ENCODE measurements at places on chromosomes 16 and 17. TPM values are rescaled to one million over a fixed set of nuclear protein-coding genes. Genes with fewer than 3 reads are reported as not detected.

DNA sequence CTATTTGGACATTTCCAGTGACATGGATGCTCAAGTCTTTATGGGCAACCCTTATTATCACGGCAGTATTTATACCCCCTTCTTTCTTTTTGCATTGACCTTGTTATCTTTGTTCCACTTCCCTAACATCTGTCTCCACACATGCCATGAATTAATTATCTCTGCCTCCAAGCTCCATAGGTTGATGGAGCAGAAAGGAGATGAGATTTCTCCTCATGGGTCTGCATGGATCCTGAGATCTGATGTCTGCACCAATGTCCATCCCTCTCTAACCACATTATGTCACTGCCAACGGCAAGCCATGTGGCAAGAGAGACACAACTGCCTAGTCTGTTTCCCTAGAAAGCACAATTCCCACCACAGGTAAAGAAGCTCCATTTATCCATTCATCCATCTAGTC, 416.8 kb upstream of the ASIC2 start:
- H3K4me1 ChIP-seq, result no peaks in the 10 kb centered on the region
- H3K27me3 ChIP-seq, result no peaks in the 10 kb centered on the region
- H3K36me3 ChIP-seq, result no peaks in the 10 kb centered on the region

GRCh38 chr16:27470567-27471431, 68.8 kb downstream of the IL21R start:
- H3K27me3 ChIP-seq, result no peaks in the 10 kb centered on the region
- peaks cover 96% of the 10 kb centered on the region for H3K36me3 ChIP-seq
- no peak overlapping the region for H3K27ac ChIP-seq
- H3K4me3 ChIP-seq, result no peak overlapping the region
- H3K4me1 ChIP-seq, result no peaks in the 10 kb centered on the region
- no peak for DNase-seq

GRCh38 chr17:75031972-75032719, 14.6 kb downstream of the ATP5PD start:
- no peak overlapping the region for H3K27ac ChIP-seq
- H3K27me3 ChIP-seq, result no peaks in the 10 kb centered on the region
- H3K4me1 ChIP-seq, result no peaks in the 10 kb centered on the region

- H3K4me1 ChIP-seq, result no peaks in the 10 kb centered on the region
- H3K4me3 ChIP-seq, result no peak overlapping the region
- no peak overlapping the region for H3K27ac ChIP-seq
- no peaks in the 10 kb centered on the region for H3K27me3 ChIP-seq
- H3K36me3 ChIP-seq, result peaks cover 14% of the 10 kb centered on the region
These were observed 17.8 kb downstream of the ST6GALNAC2 start for GRCh38 chr17:76567634-76568432.

Gene NOG
- total RNA-seq, result not detected

Gene CHD9
- 46.2 TPM for total RNA-seq

DNA sequence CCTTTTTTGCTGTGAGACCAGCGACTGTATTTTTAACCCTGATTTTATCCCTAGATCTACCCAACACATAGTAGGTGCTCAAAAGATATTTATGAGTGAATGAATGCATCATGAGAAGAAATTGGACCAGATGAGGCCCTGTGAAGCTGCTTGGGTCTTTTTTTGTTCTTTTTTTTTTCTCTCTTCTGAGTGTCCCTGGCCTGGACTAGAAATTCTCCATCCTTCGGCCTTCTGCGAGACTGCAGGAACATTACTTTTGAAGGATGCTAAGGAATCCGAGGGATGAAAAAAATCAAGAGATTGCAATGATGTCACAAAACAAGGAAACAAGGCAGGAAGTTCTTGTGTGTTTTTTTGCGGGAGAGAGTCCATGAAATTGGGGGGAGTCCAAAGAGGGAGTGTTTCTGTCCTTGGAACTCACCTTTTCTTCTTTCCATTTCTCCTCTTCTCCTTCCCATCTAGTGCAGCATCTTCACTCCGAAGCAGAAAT, 560 bp upstream of the RUSF1 start:
- H3K36me3 ChIP-seq, result peaks cover 3% of the 10 kb centered on the region
- no peak overlapping the region for H3K27ac ChIP-seq
- H3K27me3 ChIP-seq, result no peaks in the 10 kb centered on the region
- DNase-seq, result no peak

Gene EXOC3L1
- total RNA-seq, result 3.1 TPM

Gene ADAD2
- total RNA-seq, result 0.99 TPM

- DNase-seq, result no peak
- H3K27me3 ChIP-seq, result no peaks in the 10 kb centered on the region
- no peaks in the 10 kb centered on the region for H3K36me3 ChIP-seq
- no peak overlapping the region for H3K27ac ChIP-seq
These were observed 17.4 kb upstream of the ZNHIT3 start for GRCh38 chr17:36468903-36469635.

Gene NEURL4
- total RNA-seq, result 54.8 TPM

DNA sequence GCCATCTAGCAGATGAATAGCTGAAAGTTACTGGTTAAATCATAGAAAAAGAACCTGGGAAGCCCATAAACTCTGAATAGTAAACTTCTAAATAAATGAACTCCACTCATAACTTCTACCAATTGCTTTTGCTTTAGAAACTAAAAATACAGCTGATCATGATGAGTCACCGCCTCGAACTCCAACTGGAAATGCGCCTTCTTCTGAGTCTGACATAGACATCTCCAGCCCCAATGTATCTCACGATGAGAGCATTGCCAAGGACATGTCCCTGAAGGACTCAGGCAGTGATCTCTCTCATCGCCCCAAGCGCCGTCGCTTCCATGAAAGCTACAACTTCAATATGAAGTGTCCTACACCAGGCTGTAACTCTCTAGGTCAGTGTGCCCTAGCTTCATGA, 9.7 kb downstream of the KAT7 start:
- no peak overlapping the region for H3K27ac ChIP-seq
- no peak for DNase-seq
- H3K36me3 ChIP-seq, result peaks cover 71% of the 10 kb centered on the region

DNA sequence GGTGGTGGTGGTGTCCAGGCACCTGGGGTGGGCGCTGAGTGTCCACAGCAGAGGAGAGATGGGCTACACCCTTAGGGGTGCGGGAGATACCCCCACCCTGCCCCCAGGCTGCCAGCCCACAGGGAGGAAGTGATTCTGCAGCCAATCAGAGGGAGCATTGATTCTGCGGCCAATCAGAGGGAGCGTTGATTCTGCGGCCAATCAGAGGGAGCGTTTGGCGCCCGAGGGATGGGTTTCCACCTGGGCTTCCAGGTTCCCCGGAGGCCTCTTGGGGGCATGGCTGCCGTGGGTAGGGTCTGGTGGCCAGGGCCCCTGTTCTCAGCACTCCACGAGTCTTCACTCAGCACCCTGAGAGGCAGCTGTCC, 28.2 kb upstream of the ACSF3 start:
- no peak overlapping the region for H3K27ac ChIP-seq
- H3K4me3 ChIP-seq, result no peak overlapping the region
- DNase-seq, result no peak

GRCh38 chr16:31785126-31785525, 88.5 kb upstream of the ZNF267 start:
- H3K4me1 ChIP-seq, result no peaks in the 10 kb centered on the region
- H3K27ac ChIP-seq, result no peak overlapping the region
- H3K36me3 ChIP-seq, result peaks cover 7% of the 10 kb centered on the region
- H3K27me3 ChIP-seq, result no peaks in the 10 kb centered on the region
- no peak for DNase-seq
- H3K4me3 ChIP-seq, result no peak overlapping the region

Gene CACNG3
- total RNA-seq, result not detected

Gene BCL6B
- 4.9 TPM for total RNA-seq

DNA sequence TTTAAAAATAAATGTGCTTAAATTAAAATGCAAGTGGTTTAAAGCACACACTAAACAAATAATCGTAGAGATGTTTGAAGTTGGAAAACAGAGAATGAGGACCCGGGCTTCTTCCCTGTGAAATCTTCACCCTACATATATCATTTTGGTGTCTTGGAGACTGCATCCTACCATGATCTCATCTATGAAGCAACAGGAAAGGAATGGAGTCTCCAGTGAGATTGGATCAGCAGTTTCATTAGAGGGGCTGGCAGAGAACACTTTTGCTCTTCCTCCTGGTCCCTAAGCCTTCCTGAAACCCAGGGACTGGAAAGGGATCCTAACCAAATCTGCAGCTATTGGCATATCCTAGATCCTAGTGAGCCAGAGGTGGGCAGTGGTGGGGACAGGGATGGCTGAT, 85.0 kb downstream of the GRIN2A start:
- no peaks in the 10 kb centered on the region for H3K4me1 ChIP-seq
- no peak overlapping the region for H3K27ac ChIP-seq
- no peak overlapping the region for H3K4me3 ChIP-seq
- H3K36me3 ChIP-seq, result peaks cover 2% of the 10 kb centered on the region
- no peaks in the 10 kb centered on the region for H3K27me3 ChIP-seq

DNA sequence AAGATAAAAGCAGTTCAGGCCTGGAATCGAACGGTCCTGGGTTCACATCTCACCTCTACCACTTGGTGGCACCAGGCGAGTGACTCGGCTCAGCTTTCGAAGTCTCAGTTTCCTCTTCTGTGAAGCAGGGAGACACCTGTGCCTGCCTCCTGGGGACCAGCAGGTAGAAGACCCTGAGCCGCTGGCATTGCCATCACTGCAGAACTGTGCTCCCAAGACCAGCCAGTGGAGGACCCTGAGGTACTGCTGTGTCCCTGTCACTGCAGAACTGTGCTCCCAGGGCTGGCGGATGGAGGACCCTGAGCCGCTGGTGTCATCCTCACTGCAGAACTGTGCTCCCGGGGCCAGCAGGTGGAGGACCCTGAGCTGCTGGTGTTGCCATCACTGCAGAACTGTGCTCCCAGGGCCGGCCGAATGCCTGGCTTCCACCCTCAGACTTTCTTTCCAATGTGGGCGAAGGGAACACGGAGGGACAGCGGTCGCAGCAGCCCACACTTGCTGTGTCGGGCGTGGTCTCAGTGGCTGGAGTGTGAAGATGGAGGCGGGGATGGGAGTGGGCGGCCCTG, 8.7 kb upstream of the SLC7A5 start:
- H3K27ac ChIP-seq, result no peak overlapping the region
- H3K27me3 ChIP-seq, result no peaks in the 10 kb centered on the region
- no peaks in the 10 kb centered on the region for H3K36me3 ChIP-seq
- no peak for DNase-seq
- no peak overlapping the region for H3K4me3 ChIP-seq

Gene SPECC1
- total RNA-seq, result 68.9 TPM

DNA sequence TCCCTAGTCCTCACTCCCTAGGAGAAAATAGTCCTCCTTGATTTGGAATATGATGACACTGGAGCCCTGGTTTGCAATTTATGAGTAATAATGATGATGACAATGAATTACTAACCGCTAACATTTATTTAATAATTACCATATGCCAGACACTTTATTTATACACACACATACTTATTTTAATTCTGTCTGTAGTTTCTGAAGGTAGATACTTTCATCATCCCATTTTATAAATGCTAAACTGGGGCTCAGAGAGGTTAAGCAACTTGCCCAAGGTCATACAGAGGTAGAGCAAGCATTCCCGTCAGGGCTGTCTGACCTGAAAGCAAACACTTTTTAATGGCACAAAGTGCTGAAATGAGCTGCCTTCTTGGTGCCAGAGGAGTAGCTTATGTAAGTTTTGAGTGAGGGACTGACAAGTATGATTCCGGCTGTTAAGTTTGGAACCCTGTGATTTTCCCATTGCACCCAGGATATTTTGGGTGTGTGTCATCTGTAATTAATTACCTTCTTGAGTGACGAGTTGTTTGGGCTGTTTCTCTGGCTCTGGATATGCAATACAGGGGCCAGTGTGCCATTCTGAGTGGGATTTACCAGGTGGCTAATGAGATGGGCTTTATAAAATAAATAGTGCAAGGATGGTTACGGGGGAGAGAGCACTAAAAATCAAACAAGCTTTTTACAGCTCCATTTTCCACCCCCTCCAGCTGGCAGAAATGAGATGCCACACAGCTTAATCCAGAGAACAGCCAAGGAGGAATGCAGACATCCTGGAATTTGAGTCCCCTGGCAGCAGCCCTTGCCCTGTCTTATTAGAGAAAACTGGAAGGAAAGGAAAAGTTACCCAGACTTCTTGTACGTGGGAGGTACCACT, 211.8 kb downstream of the SNX29 start:
- 0 out of 2 replicates have a peak, but pooled peaks cover 2% of the 10 kb centered on the region for H3K4me1 ChIP-seq
- H3K36me3 ChIP-seq, result no peaks in the 10 kb centered on the region
- no peak for DNase-seq
- H3K27ac ChIP-seq, result no peak overlapping the region

DNA sequence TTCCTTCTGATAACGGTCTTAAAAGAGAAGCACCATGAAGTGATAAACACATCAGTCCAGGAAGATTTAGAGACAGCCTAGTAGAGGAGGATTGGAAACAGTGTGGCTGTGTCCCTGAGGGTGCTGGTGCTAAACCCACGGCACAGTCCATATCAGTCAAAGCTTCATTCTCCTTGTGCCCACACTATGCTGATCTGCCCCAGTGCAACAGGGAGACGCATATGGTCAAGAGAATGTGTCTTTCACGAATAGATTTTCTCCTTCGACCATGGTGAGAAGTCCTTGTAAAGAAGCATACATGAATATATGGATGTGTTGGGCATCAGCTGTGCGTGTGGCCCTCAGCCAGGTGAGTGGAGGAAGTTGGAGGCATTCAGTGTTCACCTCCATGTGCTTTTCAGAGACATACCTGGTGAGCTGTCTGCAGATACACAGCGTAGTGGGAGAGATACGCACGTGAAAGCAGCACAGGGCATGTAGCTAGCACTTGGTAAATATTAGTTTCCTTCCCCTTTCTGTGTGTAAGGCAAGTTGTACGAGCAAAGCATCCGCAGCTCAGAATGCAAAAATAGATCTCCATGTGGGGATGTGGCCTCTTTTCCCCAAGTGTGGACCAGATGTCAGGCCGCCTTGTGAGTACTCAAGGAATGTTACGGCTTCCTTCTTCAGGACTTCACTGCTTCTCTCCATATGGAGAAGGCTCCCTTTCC, 29.4 kb downstream of the HLF start:
- H3K27me3 ChIP-seq, result no peaks in the 10 kb centered on the region
- no peak overlapping the region for H3K27ac ChIP-seq
- no peak overlapping the region for H3K4me3 ChIP-seq
- H3K4me1 ChIP-seq, result no peaks in the 10 kb centered on the region
- H3K36me3 ChIP-seq, result no peaks in the 10 kb centered on the region
- DNase-seq, result no peak

Gene ADAP2
- total RNA-seq, result 1.2 TPM

Gene HSD17B1
- 1.3 TPM for total RNA-seq

DNA sequence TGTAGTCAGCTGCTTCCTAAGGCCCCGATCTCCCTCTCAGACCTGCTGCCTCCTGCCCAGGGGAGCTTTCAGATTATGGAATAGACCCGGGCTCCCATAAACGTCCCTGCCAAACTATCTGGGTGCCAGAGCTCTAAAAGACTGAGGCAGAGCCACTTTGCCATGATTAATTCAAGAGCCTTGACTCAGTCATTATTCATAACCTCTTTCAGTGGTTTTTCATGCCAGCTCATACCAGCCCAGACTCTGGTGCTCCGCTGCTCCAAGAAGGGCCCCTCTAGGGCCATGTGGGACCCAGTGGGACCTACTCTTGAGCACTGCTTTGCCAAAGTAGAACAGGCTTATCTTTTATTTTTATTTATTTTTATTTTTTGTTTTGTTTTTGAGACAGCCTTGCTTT, 23.9 kb downstream of the DNAI2 start:
- H3K4me3 ChIP-seq, result no peak overlapping the region
- H3K27ac ChIP-seq, result no peak overlapping the region
- DNase-seq, result no peak
- H3K27me3 ChIP-seq, result no peaks in the 10 kb centered on the region
- H3K36me3 ChIP-seq, result no peaks in the 10 kb centered on the region
- H3K4me1 ChIP-seq, result no peaks in the 10 kb centered on the region
